ENCODE measurements at places on chromosomes 5 and 9. TPM values are rescaled to one million over a fixed set of nuclear protein-coding genes. Genes with fewer than 3 reads are reported as not detected.

The PLK2 gene
- polyA plus RNA-seq: 16.0 TPM

The ABO gene
- polyA plus RNA-seq: 27.3 TPM

The PRDM9 gene
- polyA plus RNA-seq: not detected

GRCh38 chr9:126428534-126429175 is 102.0 kb downstream of the MVB12B start:
- no peak for DNase-seq

DNA sequence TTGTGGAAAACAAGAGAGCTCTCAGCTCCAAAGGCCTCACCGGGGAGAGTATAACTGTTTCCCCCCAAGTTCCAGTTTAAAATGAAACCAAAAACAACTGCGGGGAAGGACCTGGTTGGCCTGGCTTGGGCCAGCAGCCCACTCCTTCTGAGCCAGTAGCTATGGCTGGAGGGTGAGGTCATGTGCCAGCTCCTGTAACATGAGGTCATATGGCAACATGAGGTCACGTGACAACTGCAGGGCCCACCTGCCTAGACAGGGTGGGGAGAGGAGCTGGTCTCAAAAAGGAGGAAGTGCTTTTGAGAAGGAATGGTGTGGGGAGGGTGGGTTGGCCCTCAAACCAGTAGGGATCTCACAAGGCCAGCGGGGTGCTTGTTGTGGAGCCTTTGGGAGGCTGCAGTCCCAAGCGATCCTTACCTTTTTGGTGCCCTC is 29.3 kb upstream of the CRB2 start:
- no peak for DNase-seq

GRCh38 chr9:15531380-15531779 is 20.6 kb upstream of the PSIP1 start:
- DNase-seq: no peak

DNA sequence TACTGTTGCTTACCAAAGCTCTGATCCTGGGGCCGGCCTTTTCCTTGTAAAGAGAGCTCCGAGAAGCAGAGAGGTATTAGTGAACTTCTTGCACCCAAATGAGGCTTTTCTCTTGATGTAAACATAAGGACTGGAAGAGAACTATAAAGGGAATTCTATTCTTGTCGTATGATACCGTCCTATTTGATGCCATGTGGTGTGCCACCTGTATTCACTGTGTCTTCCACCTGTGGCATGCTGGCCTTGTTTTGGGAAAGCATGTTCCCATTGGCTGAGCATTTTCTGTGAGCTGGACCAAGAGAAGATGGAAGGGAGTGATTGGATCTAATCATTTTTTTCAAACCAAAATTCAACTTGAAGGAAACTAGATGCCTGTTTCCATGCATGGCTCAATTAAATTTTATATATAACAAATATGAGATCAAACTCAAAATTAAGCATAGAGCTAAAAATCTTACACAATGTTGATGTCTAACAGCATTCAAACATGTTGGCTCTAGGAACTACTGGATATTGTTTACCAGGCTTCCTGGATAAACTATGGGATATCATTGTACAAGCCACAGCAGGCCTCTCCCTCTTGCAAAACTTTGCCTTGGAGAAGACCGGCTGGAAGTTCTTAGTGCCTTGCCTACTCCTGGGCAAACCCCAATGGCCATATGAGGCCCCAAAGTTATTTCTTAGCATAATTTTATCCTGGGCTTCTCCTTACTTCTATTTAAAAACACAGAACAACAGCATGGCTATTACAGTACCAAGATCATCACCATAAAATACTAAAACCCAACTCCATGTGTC is 115.3 kb downstream of the TSSK1B start:
- DNase-seq: no peak

The SLC4A9 gene
- not detected for polyA plus RNA-seq

Measured in sigmoid colon (tissue), 7 donors.